ENCODE measurements at places on chromosomes 3 and 15.

GRCh38 chr15:34684351-34684750 is 70.4 kb downstream of the GJD2 start:
- DNase-seq, result no peak

DNA sequence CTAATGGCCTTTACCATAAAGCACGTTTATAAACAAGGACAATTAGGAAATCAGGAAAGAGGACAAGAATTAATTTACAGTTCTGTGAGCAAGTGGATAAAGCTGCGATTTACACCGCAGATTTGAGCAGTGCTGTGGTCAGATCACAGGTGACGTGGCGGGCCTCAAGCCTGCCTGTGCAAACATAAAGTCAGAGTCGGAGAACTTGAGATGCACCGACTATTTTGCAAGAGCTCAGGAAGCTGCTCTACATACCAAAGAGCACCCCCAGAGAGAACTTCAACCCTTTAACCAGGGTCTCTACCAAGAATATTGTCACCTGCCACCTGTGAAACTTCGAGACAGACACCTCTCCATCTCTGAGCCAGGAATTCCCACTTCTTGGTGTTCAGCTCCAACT is 35.7 kb downstream of the MECOM start:
- no peak for DNase-seq

GRCh38 chr3:197491923-197492664 is 63.7 kb downstream of the BDH1 start:
- no peak for DNase-seq

DNA sequence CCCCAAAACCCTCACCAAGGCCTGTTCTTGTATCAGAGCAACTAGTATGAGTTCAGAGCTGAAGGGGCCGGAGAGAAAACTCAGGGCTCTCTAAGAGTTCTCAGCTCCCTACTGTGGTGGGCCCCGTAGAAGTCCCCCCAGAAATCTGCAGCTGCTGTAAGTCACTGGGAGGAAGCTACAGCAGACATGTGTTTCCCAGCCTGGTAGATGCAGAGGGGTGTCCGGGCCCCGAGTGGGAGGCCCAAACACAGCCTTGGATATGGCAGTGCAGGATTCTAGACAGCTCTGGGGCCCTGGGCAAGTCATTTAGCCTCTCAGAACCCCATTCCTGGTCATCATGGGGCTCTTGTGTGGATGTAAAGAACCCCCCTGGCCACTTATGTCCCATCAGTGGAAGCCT is 39.2 kb upstream of the CSPG4 start:
- no peak for DNase-seq

GRCh38 chr15:62770752-62771151 is 271.8 kb upstream of the TPM1 start:
- DNase-seq, result no peak

GRCh38 chr3:23262766-23263165 is 59.6 kb downstream of the UBE2E2 start:
- DNase-seq, result no peak

DNA sequence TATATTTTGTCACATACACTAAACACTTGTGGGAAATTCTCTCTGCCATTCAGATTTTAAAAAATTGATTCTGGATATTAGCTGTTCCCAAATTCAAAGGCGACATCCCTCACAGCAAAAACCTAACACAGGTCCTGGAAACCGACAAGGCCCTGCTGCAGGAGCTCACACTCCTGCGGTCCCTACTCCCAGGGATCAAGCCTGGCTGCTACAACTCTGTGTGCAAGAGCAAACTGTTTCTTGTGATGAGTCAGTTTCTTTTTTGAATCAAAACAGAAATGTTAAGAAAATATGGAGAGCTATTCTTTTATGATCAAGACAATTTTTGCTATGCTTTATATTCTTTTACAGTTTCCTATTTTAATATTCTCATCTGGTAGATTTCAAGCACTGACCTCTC is 51.0 kb upstream of the TJP1 start:
- DNase-seq, result no peak

- DNase-seq, result no peak
Observed at GRCh38 chr3:27628026-27628750, 93.9 kb downstream of the EOMES start.

GRCh38 chr15:41961595-41962202 is 10.7 kb downstream of the EHD4 start:
- DNase-seq, result no peak

Measured in NCI-H1436 treated with DMSO at 0.1 percent for 48 hours (cell line).